Mammary epithelial cell (primary cell): ENCODE measurements at places on chromosomes 6 and 20. TPM values are rescaled to one million over a fixed set of nuclear protein-coding genes. Genes with fewer than 3 reads are reported as not detected.
A peak's percentile ranks its signal among the peaks of the same experiment; 100 is the strongest.

Gene MED20
- total RNA-seq, result 23.7 TPM

GRCh38 chr6:38057994-38058393 is 238.5 kb downstream of the ZFAND3 start:
- DNase-seq, result peak; percentile 96

Gene CCDC170
- not detected for total RNA-seq

GRCh38 chr6:4950836-4951533 is 52.9 kb downstream of the RPP40 start:
- DNase-seq, result no peak

Gene TRMT6
- 12.8 TPM for total RNA-seq

Gene EDN3
- not detected in 2 replicates for total RNA-seq

- no peak for DNase-seq
These were observed 161.7 kb downstream of the DTNBP1 start for GRCh38 chr6:15500901-15501825.

Gene COL20A1
- not detected in 2 replicates for total RNA-seq

- no peak for DNase-seq
These were observed 82.7 kb downstream of the FARS2 start for GRCh38 chr6:5343998-5344397.

Gene GJA1
- 269 TPM for total RNA-seq

DNA sequence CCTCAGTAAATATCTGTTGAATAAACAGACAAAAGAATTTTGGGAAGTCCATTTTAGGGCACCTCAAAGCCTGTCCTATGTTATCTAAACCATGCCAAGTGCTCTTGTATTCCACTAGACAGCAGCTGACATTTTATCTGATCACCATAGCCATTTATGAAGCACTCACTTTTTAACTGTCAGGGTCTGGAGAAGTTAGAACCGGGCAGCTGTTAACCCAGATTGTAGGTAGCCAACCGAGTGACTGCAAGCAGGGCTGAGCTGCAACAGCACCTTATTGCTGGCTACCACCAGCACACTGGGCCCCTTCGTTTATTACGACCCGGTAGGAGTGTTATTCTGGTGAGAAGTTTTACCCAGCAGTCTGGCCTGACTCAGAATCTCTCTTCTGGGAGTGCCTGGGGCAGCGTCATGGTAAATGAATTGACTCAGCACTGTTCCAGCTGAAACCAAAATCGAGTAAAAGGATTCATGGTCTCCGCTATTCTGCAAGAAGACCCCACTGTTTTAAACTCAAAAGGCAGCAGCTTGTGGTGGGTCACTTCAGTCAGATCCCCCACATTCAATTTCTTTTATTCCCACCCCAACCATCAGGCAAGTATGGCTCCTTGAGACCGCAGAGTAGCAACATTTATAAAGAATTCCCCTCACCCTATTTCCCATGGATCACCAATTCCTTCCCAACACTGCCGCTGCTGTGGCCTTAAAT is 1.7 kb downstream of the UBE2V1 start:
- peak; percentile 78 for DNase-seq

Gene PPP1R11
- 26.3 TPM for total RNA-seq

- DNase-seq, result peak; percentile 21
These were observed 27.0 kb upstream of the ADGRF5 start for GRCh38 chr6:46948699-46949098.

Gene HLA-DQB1
- total RNA-seq, result 0.17 TPM

Gene SEMG2
- total RNA-seq, result not detected in 2 replicates

DNA sequence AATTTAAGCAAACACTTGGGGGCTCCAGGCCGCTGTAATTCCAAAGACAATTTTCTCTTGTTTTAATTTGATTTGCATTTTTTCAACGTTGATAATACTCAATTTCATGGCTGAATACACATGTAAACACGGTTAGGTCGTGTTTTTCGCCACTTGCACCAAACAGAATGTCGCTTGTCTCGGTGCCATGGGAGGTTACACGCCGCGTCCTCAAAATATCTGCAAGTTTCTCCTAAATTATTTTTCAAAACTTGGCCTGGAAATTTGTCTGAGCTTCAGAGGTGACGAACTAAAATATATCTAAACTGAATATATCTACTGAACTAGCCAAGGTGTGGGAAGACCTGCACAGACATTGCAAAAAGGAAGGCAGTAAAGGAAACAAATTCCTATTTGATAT is 15.0 kb downstream of the FOXA2 start:
- DNase-seq, result no peak

Gene RIPPLY2
- total RNA-seq, result not detected

DNA sequence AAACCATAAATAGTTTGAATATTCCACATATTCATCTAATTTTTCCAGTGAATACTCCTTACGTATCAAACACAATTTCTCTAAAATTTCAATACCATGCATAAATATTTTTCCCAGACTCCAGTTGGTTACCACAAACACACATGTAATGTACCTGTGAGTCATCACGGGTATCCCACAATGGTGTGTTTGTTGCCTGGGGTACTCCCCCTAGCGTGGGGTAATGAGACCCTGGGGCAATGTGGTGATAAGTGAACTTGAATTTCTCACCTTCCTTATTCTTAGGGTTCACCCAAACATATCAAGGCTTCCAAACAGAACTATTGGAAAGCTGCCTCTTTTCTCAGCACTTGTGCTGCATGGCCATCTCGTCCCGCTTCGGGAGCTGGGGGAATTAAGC is 51.0 kb downstream of the STX7 start:
- peak; percentile 47 for DNase-seq

Gene ZNF512B
- total RNA-seq, result 14.2 and 17.2 TPM in 2 replicates
